ENCODE measurements at places on chromosomes 16 and 17. TPM values are rescaled to one million over a fixed set of nuclear protein-coding genes. Genes with fewer than 3 reads are reported as not detected.

The SEZ6 gene
- total RNA-seq = not detected

DNA sequence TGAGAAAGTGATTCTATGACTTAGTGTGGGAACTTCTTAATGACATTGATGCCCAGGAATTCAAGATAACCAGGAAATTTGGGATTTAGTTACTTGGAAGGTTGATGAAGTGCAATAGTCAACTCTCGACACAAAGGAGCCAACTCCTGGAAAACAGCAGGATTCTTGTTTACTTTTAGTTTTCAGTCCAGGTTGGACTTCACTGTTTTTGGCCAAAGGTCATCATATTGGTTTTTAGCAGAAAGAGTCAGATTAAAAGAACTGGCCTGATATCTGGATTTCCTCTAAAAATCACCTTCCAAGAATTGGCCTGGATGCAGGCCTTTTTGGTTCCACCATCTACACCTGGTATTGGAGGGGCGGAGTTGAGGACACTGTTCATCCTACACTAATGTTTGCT is 60.1 kb upstream of the SALL1 start:
- DNase-seq = no peak

GRCh38 chr17:49457564-49458535 is 37.2 kb upstream of the NGFR start:
- DNase-seq = no peak

The COQ9 gene
- 67.0 TPM for total RNA-seq

The ARL4D gene
- 14.3 TPM for total RNA-seq

GRCh38 chr16:13080531-13080930 is 179.1 kb downstream of the SHISA9 start:
- no peak for DNase-seq

GRCh38 chr17:42651392-42651791 is 7.7 kb upstream of the TUBG2 start:
- no peak for DNase-seq

DNA sequence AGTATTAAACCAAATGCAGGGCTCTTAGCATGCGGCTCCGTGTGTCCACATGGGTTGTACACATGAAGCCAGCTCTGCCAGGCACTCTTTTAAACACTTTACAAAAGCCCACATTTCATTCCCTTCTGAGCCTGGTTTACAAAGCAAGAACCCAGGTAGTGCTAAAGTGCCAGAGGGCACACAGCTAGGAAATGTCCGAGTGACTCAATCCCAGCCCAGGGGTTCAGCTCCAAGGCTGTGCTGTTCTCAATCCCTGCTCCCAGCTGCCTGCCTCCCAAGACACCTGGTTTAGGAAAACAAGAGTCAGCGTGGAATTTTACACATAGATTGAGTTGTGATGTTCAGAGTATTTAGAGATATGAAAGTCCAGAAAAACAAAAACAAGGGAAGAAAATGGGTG is 13.3 kb upstream of the DCAF7 start:
- DNase-seq = peak; percentile 32

The SPATA22 gene
- total RNA-seq = not detected

The ENPP7 gene
- not detected for total RNA-seq

DNA sequence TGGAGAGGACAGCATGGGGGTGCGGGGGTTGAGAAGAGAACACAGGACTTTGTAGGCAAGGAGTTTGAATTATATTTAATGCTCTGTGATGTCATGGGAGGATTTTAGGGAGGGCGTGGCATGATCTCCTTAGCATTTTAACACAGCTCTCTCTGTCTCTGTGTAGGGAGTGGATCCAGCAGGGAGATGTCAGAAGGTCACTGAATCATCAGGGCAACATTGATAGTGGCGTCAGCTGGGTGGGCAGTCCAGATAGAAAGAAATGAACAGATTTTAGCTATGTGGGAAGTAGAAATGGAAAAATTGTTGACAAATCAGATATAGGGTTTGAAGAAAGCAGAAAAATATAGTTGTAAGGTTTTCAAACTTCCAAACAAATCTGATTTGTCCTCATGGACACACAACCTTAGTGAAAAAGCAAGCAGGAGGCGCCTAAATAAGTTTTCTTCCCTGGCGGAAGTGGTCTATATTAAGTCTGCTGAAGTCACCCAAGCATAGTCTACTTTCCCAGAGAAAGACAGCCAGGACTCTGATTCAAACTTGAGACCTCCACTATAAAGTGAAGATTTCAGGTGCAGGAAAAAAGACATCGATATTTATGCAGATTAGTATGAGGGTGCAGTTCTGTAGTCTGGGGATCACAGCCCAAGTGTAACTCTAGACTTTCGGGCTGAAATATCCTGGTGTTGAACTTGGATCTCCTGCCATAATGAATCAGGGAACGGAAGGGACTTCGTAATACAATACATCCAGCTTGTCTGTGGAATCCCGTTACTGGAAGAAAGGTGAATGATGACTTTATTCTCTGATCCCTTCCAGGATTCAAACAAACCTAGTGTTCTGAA is 10.1 kb upstream of the PCTP start:
- no peak for DNase-seq

DNA sequence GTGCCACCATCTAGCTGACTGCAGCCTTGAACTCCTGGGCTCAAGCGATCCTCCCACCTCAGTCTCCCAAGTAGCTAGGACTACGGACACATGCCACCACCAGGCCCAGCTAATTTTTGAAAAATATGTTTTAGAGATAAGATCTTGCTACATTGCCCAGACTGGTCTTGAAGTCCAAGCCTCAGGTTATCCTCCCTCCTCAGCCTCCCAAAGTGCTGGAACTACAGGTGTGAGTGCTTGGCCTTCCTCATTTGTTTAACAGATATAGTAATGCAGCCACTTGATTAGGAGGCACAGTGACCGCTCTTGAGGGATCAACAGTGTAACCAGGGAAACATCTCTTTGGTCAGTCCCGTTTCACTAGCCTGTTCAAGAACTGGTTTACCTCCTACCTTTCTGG is 35.1 kb downstream of the HLF start:
- DNase-seq = no peak

- no peak for DNase-seq
These were observed 2.2 kb upstream of the TOX3 start for GRCh38 chr16:52549011-52549692.

DNA sequence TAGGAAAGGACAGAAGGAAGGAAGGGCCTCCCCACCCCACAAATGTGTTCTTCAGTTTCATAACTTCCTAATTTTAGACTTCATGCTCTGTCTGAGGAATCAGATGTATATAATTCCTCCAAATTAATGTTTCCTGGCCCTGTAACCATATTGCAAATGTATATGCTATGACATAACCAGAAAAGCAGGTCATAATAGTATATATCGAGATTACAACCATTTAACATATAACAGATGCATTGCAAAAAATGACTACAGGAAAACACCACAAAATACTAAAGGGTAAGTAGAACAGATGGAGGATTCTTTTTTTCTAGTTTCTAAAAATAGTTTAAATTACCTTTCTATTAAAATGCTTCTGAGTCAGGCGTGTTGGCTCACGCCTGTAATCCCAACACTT is 3.1 kb upstream of the EXOC7 start:
- no peak for DNase-seq

DNA sequence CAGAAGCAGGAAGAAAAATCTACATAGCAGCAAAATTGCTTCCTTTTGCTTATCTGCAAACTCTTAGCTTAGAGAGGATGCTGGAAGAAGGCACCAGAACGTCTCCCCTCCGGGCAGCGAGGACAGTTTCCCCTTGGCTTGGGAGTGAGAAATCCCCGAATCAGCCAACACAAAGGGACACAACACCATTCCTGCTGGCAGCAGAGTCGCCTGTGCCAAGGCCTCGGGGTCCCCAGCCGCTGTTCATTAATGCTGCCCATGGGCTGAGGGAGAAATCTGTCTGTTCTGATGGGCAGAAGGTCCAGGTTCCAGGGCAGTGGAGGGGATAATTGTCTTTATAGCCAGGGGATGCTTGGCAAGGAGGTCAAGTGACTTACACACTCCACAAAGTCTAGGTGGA is 38.0 kb downstream of the CACNG3 start:
- DNase-seq = no peak
